ENCODE measurements at places on chromosomes 2 and 18. TPM values are rescaled to one million over a fixed set of nuclear protein-coding genes. Genes with fewer than 3 reads are reported as not detected.

CFC1 gene
- total RNA-seq = 0.09 TPM

SIX2 gene
- 2.0 TPM for total RNA-seq

NR4A2 gene
- total RNA-seq = 1.7 TPM

MERTK gene
- 2.2 TPM for total RNA-seq

HOXD4 gene
- total RNA-seq = 0.61 TPM

FZD7 gene
- 5.6 TPM for total RNA-seq

FAM110C gene
- 0.21 TPM for total RNA-seq

IL1R2 gene
- total RNA-seq = 1.5 TPM

NT5C1B gene
- not detected for total RNA-seq

C2orf78 gene
- not detected for total RNA-seq

ACADL gene
- total RNA-seq = 0.14 TPM
